ENCODE measurements at places on chromosomes 1 and 21.

GRCh38 chr1:153678519-153679336 is at the start of gene NPR1:
Gene NPR1, plus strand, starts transcription at chr1:153678688. Its CDS starts 421 bp downstream, at chr1:153679109.
- DNase-seq = no peak

GRCh38 chr1:59137968-59138367 is 158.9 kb upstream of the FGGY start:
- DNase-seq = no peak

DNA sequence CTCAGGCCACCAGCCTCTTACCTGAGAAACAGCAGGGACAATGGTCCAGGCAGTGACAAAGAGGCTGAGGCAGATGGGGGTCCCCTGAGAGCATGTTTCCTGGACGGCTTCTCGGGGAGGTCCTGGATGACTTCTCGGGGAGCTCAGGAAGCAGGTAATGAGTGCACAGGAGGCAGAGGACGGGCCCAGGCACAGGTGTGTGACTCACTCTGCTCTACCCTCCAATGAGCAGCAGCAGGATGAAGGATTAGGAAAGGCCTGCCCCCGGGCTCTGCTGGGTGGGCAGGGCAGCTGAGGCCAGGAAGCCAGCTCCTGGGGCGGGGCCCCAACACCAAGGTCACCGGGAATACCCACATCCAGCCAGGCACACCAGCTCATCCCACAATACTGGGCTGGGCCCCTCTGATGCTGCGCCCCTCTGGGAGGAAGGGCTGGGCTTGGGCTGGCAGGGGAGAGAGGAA is 17.2 kb upstream of the PTAFR start:
- DNase-seq = no peak

GRCh38 chr1:190935925-190936324 is 458.3 kb upstream of the BRINP3 start:
- no peak for DNase-seq

GRCh38 chr1:88985032-88985431 is 7.4 kb downstream of the KYAT3 start:
- DNase-seq = no peak

DNA sequence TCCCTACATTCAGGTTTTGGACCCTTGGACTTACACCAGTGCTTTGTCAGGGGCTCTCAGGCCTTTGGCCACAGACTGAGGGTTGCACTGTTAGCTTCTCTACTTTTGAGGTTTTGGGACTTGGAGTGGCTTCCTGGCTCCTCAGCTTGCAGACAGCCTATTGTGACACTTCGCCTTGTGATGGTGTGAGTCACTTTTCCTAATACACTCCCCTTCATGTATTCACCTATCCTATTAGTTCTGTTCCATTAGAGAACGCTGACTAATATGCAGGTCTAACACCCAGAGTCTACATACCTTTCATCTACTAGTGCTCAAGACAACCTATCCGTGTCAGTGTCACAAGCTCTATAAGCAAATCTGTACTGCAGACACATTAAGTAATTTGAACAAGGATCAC is 605.3 kb downstream of the KCNT2 start:
- DNase-seq = no peak

GRCh38 chr1:31648641-31649357 is 4.1 kb upstream of the PEF1 start:
- DNase-seq = no peak

DNA sequence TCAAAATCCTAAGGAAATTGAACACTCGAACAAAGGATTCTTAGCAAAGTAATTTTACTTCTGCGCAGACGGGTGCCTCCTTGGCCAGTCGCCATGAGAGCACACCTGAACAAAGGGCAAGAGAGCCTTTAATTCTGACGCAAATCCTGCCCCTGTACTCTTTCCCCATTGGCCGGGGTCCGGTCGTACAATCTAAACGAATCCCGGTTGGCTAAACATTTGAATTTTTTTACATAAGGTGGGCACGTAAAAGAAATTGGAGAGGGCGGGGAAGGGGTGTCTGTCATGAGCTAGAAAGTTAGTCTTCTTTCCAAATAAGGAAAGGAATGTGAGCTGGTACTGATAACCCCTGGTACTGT is 8.2 kb upstream of the IL22RA1 start:
- DNase-seq = peak; percentile 29

- DNase-seq = no peak
Observed at GRCh38 chr1:117093091-117093534, 28.4 kb downstream of the TRIM45 start.

DNA sequence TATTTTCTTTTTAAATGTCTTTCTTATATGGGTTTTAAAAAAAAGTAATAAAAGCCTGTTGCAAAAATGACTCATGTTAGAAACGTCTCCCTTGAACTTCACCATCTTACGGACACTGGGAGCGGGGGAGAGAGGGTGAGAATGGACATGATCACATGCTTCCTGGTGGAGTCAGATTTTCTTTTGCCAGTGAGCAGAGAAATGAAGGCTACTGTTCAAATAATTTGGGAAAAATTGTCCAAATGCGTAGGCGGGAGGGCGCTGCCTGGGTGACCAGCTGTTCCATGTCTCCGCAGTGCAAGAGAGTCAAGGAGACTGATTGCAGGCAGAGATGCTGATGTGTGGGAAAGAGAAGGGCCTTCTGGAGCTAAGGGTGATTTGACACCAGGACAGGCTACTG is 23.1 kb downstream of the EIF2D start:
- no peak for DNase-seq

DNA sequence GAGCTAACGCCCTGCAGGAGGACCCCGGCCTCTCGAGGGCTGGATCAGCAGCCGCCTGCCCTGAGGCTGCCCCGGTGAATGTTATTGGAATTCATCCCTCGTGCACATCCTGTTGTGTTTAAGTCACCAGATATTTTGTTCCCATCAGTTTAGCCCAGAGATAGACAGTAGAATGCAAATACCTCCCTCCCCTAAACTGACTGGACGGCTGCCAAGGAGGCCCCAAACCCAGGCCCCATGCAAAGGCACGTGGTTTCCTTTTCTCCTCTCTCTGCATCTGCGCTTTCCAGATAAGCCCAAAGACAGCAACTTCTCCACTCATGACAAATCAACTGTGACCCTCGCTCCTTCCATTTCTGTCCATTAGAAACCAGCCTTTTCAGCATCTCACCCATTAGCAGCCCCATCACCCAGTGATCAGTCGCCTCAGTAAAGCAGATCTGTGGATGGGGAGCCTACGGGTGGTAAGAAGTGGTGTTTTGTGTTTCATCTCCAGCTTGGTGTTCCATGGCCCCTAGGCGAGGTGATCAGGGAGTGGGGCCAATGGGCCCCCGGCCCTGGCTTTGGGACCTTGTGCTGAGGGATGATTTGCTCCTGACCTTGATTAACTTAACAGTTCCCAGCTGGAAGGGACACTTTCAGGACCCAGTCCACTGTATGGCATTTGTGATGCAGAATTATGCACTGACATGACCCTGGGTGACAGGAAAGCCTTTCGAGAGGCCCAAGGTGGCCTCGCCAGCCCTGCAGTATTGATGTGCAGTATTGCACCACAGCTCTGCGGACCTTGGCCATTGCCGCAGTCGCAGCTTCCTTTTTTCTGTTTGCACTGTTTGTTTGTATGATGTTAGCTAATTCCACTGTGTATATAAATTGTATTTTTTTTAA is 5.2 kb downstream of the NPPA start:
- no peak for DNase-seq

- DNase-seq = no peak
Observed at GRCh38 chr1:100875228-100875627, 19.4 kb downstream of the EXTL2 start.

DNA sequence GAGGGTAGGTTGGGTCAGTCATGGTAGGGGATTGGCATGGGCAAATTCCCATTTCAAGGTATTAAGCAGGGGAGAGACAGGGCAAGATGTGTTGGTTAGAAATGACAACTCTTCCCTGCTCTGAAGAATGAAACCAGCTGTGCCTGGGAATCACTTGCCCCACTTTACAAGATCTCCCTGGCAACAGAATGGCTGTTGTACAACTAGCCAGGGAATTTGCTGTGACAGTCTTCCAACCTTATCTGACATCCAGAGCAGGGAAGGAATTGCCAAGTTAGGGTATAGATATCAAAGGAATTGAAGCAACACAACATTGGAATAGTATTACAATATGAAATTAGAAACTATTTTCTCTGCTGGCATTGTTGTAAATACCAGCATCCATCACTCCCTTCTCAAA is 154.7 kb downstream of the CACNA1E start:
- no peak for DNase-seq

GRCh38 chr1:187203257-187203656 is 374.5 kb downstream of the PLA2G4A start:
- no peak for DNase-seq

DNA sequence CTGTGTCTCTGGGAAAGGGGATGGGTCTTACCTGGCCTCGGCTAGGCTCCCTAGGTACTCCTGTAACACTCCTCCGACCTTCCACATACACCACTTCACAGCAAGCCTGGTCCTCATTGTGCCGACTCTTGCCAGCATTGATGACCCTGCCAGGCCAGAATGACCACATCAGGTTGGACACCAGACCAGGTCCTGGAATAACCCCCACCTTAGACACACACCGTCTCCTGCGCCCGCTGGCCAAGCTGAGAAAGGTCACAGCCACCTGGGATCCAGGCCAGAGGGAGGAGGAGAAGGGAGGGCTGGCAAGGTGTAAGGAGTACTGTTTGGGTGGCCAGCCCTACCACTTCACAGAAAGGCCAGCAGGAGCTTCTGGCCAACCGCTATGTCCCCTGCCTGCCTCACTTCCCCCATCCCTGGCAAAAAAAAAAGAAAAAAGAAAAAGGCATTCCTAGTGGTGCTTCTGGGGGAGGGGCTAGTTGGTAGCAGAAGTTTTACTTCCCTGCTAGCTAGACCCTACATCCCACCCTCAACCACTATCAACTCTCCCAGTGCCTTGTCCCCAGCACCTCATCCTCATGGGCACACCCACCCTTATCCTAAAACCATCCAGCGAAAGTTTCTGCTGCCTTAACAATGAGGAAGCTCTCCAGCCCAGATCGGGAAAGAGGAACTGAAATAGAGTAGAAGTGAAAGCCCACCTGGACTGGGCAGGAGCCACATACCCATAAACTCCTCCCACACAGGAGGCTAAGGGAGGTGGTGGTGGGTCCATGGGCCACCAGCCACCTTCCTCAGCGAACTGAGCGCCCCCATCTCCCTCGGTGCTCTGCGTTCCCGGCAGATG is 1.4 kb downstream of the PPM1J start:
- no peak for DNase-seq

DNA sequence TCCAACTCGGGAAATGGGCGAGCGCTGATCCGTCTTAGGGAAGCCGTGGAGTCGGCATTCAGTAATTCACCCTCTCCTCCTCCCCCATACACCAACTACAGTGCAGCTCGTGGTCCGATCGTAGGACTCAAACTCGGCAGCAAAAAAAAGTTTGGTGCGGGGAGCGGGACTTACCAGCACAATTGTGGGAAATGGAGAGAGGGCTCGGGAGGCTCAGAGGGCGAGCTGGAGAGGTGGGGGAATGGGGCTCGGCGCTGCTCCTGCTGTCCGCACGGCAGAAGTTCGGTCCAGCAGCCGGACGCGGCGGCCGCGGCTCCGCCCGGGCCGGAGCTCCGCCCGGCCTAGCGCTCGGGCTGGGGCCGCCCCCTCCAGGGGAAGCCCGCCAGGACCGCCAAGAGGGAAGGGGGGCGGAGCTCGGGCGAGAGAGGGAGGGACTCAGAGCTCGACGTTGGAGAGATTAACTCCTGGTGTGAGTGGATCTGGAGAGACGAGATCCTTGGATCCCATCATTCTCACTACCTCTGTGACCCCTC is 676 bp upstream of the PIAS3 start:
- peak; percentile 54 for DNase-seq

- DNase-seq = no peak
Observed at GRCh38 chr1:169508432-169509338, 22.9 kb upstream of the SLC19A2 start.

GRCh38 chr1:198986036-198986435 is 347.2 kb downstream of the PTPRC start:
- no peak for DNase-seq

DNA sequence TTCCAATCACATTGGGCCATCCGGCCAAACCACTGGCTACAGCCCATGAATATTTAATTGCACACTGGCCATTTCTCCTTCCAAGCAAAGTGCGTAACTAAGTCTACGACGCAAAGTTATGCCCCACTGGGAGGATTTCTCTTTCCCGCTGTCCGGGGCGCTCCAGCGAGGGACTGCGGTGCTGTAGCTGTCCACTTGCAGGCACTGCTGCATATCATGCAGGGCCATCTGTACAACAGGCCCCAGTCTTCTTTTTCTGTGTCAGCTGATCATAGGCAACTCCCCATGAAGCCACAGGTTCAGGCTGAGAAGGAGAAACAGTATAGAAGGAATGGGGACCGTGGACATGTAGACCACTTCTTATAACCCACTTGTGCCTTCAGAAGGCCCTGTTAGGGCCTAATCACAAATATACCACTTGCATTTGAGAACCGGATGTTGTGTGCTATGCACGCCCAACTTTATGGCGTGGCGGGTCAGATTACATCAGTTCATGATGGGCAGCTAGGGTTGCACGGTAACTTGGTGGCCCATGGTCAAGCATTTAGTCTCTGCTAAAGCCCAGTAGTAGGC is 58.0 kb downstream of the ADSS2 start:
- DNase-seq = no peak

DNA sequence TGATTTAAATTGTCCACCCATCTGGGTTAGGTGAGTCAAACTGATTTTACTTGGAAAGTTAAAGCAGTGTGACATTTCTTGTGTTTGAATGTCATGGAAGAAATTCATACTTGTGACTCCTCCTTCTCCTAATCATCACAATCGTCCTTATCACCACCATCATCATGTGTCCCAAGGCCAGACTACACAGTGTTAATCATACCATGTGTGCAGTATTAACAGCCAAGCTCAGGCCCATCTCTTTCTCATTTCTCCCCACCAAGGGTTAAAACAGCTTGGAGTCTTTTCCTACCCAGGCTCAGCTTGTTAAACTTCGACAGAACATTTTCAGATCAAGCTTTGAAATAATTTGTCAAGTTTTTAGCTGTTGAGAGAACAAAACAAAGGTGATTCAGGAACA is 22.5 kb upstream of the PLA2G2E start:
- no peak for DNase-seq

GRCh38 chr1:203172184-203173010 is 3.2 kb downstream of the MYBPH start:
- DNase-seq = peak; percentile 51

DNA sequence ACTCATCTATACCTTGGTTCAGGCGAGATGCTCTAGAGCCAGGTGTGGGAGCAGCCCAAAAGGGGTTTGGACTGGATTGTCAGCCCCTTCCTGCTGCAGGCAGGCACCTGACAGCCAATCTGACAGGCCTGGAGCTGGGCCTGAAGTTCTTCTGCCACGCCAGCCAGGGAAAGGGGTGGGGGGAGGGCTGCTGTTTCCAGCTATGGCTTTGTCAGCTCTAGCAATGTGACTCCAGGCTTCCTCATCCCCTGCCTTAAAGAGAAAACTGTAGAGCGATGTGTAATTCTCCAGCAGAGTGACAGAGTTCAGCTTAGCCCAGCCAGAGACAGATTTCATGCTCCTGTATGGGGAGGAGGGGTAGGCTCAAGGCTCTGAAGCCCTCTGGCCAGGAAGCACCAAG is 30.3 kb downstream of the WNT4 start:
- no peak for DNase-seq

- no peak for DNase-seq
Observed at GRCh38 chr1:226233293-226233692, 9.8 kb downstream of the MIXL1 start.

Data from NCI-H2107 (cell line).